CD4-positive, alpha-beta T cell treated with Interleukin-17A for 1 hour (primary cell): ENCODE measurements at places on chromosomes 13 and 19.

- DNase-seq: no peak
These were observed 39.7 kb downstream of the CAPN12 start for GRCh38 chr19:38704488-38705026.

DNA sequence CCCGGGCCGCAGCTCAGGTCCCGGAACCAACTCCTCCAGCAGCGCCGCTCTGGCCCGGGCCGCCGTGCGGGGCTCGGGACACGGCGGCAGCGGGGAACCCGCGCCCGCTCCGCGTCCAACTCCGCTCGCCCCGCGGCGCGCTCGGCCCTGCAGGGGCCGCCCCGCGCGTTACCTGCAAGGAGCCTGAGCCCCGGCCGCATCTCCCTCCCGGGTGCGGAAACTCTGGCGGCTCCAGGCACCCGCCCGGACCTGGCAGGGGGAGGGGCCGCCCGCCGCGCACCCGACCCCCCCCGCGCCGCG, at the start of gene TMTC4:
Gene TMTC4, minus strand, starts transcription at position 224 of the 300 bp plus-strand sequence. CDS start 4,433 bp downstream, outside the sequence.
- no peak for DNase-seq

- no peak for DNase-seq
These were observed 343.9 kb downstream of the PCDH9 start for GRCh38 chr13:66886264-66886663.

DNA sequence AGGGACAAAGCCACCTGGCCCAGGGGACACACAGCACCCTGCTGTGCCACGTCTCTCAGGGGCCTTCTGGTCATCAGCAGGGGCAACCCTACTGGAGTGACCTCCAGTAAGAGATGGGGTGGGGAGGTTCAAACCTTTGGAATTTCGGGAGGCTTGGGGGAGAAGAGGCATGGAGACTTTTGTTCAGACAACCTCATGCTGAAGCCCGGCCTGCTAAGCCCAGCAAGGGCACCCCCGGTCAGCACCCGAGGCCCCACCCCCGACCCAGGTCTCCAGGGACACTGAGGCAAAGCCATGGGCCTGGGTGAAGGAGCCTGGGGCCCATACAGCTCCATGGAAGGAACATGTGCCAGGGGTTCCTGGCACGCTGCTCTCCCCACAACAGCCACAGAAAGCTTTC, 23.3 kb downstream of the ZNF787 start:
- no peak for DNase-seq

- no peak for DNase-seq
These were observed 2.7 kb downstream of the SMAD9 start for GRCh38 chr13:36917311-36917710.

- DNase-seq: no peak
These were observed 1576.9 kb upstream of the SPRY2 start for GRCh38 chr13:81917810-81918209.

GRCh38 chr13:98096059-98096458, 46.8 kb upstream of the FARP1 start:
- no peak for DNase-seq

GRCh38 chr19:17946965-17947784, 14.4 kb downstream of the CCDC124 start:
- DNase-seq: peak; percentile 50

GRCh38 chr13:110820322-110820721, 94.5 kb downstream of the ANKRD10 start:
- no peak for DNase-seq

- DNase-seq: no peak
These were observed 101.6 kb downstream of the RAP2A start for GRCh38 chr13:97535614-97536013.

- DNase-seq: no peak
These were observed 54.8 kb upstream of the UQCRFS1 start for GRCh38 chr19:29267701-29268100.

GRCh38 chr19:28615966-28616365, 597.0 kb downstream of the UQCRFS1 start:
- DNase-seq: no peak

DNA sequence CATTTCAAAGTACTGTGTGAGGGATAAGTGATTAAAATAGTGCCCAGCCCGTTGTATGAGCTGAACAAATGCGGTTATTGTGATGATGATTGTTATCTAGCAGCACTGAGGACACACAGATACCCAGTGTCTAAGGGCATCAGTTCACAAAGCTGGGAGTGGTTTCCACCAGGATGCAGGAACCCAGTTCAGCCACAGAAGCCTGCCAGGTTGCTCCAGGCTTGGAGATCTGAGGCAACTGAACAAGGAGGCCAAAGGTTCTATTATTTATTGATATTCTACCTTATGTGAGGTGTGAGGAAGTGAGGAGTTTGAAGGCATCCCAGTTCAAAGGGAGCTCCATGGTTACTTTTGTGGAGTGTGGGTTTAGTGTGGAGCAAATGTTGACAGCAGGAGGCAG, 13.2 kb downstream of the DIAPH3 start:
- DNase-seq: no peak

DNA sequence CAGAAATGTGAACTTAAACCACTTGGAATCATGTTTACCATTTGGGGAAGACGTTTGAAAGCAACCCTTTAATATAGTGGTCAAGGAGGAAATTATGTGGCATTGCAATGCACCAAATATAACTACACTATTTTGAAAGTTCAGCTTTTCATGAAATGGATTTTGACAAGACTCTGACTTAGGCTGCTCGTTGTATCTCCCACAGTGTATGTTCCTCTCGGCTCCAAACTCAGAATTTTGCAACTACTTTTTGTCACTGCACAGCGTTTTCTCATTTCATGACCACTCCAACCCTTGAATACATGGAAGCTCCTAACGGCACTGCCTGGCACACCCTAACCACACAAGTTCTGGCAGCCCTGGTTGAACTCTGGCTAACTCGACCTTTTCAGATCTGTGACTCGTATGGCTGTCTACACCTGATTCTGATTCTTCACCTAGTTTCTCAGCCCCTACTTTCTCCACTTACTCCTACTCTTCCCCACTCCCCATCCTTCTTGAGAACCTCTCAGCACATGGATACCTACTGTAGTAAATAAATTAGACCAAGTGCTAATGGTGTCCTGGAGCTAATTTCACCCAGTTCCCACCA, 7.0 kb upstream of the POMP start:
- DNase-seq: no peak

- DNase-seq: no peak
These were observed 1427.0 kb upstream of the MIR17HG start for GRCh38 chr13:89920461-89920860.

GRCh38 chr13:60018536-60018935, 145.2 kb downstream of the DIAPH3 start:
- no peak for DNase-seq

DNA sequence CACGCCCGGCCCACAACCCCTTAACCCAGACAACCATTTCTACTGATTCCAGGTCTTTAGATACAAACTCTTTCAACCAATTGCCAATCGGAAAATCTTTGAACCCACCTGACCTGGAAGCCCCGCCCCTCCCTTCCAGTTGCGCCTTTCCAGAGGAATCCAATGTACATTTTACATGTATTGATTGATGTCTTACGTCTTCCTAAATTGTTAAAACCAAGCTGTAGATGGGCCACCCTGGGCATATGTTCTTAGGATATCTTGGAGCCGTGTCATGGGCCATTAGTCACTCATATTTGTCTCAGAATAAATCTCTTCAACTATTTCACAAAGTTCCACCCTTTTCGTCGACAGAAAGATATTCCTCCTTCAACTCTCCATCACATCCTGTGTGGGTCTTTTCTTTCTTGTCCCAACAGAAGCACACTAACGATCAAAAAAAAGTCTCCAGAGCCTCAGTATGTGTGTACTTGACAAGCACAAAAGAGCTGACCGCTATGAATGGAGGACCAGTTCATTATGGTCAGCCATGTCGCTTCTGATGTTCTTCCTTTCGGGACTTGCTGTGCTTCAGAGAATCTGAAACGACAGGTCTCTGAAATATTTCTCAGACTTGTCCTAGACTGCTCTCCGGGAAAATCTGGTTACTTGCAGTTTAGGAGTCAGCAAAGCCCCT, 601 bp upstream of the ZNF749 start:
- no peak for DNase-seq

DNA sequence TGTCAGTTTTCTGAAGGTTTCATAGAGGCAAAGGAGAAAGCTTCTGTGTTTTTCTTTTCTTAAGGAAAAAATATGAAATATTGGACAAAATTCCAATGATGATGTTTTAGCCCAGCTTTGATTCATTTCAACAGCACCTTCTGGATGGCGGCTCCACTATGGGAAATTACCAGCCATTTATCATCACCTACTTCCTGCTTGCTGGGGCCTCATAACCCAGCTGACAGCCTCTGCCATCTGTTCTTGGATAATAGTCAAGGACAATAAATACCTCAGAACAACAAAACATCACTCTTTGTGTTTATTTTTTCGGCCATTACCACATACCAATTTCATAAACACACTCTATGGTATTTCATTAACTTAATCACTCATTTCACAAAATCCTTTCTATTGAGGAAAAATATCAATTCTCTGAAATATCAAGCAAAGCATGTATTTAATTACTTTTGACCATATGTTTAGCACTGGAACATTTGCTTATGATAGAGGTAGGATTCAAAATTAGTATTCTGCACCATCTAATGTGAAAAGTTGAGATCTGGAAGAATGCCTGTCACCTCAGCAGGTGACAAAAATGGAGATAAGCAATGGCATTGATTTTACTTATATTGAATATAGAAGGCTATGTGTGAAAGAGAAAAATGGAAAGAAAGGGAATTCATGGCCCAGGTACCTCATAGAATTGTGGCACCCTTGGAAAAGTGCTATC, 629.7 kb downstream of the LIG4 start:
- DNase-seq: no peak

GRCh38 chr13:114120591-114121011, 11.8 kb downstream of the RASA3 start:
- DNase-seq: no peak

- DNase-seq: no peak
These were observed 163.5 kb upstream of the TUBA3C start for GRCh38 chr13:19345158-19345557.

DNA sequence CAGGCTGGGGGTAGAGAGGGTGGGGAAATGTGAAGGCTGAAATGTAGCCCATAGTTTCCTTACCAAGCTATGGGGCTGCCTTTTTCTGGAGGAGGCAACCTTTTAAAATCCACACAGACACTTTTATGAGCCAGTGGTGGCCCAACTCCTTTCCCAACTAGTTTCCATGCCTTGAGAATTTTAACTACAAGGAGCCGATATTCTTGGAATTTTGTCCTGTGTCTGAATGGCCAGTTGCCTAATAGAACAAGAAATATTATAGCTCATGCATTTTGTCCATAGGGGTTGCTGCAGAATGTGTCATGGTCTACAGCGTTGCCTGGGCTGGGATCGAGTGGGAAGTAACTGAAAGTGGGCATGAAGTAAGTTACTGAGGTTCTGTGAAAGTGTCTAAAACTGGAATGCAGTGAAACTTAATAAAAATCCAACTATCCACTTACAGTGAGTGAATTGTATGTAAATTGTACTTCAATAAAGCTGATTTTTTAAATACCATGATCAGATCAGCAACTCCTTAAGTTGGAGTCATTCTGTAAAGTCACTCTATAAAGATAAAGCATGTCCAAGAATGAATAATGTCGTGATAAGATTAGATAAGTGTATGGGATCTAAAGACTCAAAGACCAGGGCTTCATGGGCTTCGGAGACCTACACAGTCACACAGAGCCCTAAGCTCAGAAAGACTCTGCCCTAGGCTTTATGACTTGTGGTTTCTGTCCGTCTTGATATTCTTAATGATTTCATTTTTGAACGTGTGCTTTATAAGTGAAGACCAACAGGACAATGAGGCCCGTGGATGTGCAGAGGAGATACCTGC, 122.6 kb upstream of the FNDC3A start:
- DNase-seq: no peak
